ENCODE measurements at places on chromosomes 2 and 18.

DNA sequence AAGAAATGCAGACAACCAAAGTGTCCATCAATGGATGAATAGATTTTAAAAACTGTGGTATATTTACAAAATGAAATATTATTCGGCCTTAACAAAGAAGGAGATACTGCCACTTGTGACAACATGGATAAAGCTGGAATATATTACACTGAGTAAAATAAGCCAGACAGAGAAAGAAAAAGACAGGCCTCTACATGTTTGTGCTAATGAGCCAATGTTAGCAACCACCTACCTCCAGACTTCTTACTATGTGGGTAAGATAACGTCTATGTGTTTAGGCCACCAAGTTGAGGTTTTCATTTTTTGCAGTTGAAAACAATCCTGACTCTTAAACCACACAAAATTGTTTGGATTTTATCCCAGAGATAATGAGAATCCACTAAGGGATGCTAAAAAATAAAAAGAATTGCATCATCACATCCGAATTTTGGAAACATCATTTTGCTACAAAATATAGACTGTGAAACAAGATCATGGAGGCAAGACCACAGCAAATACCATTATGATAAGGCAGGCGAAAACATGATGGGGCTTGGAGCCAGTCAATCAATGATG is 47.0 kb downstream of the EVA1A start:
- DNase-seq: no peak

DNA sequence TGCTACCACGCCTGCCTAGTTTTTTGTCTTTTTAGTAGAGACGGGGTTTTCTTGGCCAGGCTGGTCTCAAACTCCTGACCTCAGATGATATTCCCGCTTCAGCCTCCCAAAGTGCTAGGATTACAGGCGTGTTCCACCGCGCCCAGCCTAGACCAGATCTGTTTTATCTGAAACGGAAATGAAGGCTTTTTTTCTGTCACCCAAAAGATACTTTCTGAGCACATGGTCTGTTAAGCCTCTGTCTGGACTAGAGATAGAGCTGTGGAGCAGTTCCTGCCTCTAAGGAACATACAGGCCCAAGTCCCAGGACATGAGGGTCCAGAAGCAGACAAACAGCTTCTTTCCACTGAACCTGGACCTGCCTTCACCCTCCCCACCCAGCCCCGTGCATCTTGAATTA is 43.6 kb upstream of the PTMA start:
- DNase-seq: no peak

- no peak for DNase-seq
Observed at GRCh38 chr2:88481691-88482336, 29.3 kb upstream of the FOXI3 start.

DNA sequence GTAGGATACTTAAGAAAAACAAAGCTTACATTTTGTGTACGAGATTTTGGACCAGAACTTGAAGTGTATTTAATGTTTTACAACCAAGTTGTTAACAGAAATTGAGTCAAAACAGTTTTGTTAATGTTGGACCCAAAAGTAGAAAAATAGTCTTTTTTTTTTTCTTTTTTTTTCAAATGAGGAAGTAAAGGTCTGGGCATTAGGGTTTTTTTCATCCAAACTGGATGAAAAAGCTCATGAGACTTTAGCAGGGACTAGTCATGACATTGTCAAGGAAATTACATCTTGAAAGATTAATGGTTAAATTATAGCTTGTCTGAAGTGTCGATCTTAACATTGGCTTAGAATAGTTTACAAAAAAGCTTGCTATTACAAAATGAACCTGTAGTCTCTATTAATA is 32.3 kb downstream of the CCNT2 start:
- DNase-seq: no peak

DNA sequence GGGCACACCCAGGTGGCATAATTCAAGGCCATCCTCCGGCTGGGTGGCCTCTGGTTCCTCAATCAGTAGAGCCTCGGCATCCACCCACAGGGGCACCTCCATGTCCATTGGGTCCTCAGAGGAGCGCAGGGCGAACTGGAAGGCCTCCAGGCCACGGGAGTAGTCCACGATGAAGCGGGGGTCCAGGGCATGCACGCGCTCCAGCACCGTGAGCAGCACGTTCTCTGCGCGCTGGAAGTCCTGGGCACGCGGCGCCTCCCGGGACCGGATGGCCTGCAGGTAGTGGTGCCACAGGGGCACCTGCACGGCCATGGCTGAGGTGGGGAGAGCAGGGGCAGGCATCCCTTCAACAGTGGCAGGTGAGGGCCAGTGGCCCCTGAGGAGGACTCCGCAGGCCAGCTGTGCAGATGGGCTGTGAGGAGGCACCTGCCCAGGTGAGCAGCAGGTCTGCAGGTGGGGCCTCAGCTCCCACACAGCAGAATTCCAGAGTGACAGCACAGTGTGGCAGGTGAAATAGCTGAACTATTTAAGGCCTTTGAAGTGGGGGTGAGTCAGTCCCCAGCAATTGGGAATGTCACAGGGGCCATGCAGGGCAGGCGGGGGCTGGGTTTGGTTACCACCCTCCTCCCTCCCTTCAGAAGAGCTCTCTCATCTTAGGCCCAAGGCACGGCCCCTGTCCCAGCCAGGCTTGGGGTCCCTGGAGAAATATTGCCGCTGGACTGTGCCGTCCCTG is at the start of gene MAB21L4:
Gene MAB21L4, minus strand, starts transcription at position 501 of the 733 bp plus-strand sequence. Its CDS starts 159 bp downstream, at position 342.
- no peak for DNase-seq

GRCh38 chr2:224973112-224974016 is 68.9 kb downstream of the DOCK10 start:
- DNase-seq: no peak

DNA sequence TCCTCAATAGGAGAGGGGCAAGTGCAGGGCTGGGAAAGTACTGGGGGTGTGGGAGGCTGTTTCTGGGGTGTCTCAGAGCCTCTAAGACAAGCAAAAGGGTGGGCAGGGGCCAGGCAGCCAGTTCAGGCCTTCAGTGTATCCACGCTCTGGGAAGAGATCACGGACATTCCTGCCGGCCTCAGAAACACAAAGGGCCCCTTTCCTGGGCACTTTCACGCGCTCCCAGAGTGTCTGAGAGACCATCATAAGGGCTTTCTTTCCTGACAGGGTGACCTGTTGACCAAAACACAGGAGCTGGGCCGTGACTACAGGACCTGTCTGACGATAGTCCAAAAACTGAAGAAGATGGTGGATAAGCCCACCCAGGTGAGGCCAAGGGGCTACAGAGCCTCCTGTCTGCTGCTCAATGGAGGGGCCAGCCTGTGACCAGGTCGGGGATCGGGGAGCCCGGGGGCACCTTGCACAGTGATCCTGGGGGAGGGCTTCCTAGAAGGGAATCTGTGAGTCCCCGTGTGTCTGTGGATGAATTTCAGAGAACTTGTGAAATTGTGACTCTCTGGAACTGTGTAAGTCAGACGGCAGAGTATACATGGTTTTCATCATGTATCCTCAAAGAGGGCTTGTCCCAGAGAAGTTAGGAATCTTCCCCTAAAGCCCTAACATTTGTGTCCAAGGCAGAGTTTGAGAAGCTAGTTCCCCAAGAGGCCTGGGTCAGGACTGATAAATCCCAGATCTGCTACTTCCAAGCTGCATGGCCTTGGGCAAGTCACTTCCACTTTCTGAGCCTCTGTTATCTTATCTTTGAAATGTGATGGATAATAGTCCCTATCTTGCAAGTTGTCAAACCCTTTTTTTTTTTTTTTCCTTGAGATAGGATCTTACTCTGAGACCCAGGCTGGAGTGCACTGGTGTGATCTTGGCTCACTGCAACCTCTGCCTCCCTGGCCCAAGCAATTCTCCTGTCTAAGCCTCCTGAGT is 1.8 kb downstream of the GNLY start:
- DNase-seq: no peak

GRCh38 chr2:40457837-40458236 is 5.9 kb upstream of the SLC8A1 start:
- no peak for DNase-seq

GRCh38 chr2:180647621-180648020 is 332.8 kb upstream of the UBE2E3 start:
- no peak for DNase-seq

DNA sequence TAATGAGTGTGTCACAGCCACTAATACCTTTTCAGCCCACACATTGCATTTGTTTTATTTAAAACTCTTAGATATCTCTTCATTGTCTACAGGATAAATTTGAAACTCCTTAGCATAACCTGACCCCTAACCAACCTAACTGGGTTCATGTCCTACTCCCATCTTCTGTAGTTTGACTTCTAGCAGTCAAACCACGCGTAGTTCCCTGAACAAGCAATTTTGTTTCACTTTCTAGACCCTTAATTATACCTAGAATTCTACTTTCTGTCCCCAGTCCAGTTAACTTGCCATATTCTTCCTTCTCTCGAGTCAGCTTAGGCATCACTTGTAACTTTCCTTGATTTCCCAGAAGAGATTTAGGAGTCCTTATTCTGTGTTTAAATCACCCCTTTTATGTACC is 55.1 kb downstream of the RBBP8 start:
- DNase-seq: no peak

DNA sequence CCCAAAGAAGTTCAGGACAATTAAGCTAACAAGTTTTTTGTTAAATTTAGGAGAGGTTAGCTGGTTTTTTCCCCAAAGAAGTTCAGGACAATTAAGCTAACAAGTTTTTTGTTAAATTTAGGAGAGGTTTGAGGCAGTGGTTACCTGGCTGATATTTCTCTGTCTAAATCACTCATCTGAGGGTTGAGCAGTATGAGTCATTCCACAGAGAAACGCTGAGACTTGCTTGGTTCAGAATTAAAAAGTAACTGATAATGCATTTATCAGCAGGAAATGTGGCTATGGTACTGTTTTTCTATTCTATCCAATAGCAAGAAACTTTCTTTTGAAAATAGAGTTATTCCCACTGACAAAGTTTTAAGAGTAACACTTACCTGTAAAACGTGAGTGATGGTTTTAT is 22.8 kb upstream of the KIDINS220 start:
- DNase-seq: no peak

- DNase-seq: peak; percentile 59
Observed at GRCh38 chr2:48719480-48720177, 35.9 kb downstream of the LHCGR start.

DNA sequence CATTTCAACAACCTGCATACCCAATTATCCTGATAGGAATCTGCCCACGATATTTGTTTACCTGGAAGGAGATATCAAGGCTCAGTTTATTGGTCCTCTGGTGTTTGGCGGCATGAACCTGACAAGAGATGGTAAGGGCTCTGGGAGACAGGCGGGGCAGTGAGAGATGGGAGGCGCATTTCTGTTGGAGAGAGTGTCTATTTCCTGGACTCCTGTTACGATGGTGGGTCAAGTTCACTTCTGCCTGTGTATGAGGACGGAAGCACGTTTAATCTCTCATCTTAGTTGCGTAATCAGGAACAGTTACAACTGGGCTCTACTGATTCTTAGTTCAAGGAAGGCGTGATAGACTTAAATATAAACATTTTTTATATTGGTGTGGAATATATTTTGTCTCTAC is 8.9 kb downstream of the PDCL3 start:
- DNase-seq: no peak

DNA sequence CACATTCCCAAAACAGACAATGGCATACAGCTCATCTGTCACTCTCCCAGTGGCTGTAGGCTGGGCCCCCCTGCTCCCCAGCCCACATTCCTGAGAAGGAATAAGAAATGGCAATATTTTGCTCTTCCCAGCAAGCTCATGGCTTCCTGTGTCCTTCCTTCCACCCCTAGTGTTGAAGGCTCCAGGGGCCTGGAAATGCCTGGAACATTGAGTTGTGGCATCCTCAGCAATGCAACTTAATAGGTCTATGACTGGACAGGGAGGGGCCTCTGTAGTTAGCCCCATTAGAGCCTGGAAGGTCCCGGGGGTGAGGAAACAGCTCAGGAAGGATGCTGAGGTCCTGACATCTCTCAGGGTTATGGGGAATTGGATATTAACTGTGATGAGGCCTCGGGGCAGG is 3.3 kb downstream of the KIF3C start:
- no peak for DNase-seq

DNA sequence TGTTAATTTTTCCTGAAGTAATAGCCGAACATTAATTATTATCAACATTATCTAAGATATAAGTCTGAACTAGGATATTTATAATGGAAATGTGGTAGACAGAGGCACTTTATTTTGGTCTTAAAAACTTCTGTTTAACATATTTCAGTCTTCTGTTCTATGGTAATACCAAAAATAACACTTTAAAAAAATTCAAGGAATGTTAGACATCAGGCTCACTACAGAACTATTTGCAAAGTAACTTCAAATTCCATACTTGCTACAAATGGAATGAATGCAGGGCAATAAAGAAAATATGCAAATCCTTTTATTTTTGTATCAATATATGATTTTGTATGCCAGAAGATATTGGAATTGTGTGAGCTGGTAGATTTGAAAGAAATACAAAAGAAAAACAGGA is 345.5 kb upstream of the DSEL start:
- no peak for DNase-seq

DNA sequence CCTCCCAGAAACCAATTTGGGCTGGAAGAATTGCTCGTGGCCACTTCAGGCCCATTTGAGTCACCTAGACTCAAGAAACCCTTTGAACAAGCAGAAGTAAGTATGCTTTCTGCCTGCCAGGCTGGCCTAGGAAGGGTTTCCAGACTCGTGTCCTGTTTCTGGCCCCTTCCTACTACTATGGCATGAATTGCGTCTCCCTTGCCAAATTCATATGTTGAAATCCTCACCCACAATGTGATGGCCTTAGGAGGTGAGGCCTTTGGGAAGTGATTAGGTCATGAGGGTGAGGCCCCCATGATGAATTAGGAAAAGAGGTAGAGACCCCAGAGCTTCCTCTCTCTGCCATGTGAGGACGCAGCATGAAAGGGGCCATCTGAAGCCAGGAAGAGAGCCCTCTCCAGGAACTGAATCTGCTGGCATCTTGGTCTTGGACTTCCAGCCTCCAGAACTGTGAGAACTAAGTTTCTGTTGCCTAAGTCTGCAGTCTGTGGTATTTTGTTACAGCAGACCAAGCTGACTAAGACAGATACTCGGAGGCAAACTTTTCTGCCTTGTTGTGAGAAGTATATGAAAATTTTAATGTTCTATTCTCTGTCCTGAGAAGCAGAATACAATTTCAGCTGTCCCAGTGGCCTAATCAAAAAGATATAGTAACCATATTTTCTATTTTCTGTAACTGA is 13.1 kb downstream of the GPR45 start:
- no peak for DNase-seq

DNA sequence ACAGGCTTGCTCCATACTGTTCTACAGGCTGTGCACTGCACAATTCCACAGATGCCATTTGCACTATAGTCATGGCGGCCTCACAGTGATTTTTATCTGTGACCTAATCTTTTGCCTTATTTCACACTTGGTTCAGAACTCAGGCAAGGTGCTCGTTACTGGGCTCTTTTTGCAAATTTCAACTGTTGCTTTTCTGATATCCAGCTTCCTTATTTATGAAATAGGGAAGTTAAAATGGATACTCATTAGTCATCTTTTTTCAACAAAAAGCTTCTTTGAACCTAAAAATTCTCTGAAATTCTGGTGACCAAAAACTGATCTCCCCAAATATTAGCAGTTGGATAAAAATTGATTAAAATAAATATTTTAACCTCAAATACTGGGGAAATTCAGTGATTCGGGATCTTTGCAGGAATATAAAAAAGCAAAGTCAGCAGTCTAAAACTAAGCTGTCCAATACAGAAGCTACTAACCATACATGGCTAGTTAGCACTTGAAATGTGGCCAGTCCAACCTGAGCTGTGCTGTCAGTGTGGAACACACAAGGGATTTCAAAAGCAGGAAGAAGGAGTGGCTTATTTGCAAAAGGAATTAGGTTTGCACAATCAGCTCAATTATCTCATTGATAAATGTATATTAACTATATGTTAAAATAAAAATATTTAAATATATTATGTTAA is 134.4 kb downstream of the COL4A4 start:
- DNase-seq: no peak

- DNase-seq: no peak
Observed at GRCh38 chr2:16325016-16325975, 340.3 kb downstream of the CYRIA start.
